Immature natural killer cell (primary cell): ENCODE measurements at places on chromosomes 7 and 10. TPM values are rescaled to one million over a fixed set of nuclear protein-coding genes. Genes with fewer than 3 reads are reported as not detected.

DNA sequence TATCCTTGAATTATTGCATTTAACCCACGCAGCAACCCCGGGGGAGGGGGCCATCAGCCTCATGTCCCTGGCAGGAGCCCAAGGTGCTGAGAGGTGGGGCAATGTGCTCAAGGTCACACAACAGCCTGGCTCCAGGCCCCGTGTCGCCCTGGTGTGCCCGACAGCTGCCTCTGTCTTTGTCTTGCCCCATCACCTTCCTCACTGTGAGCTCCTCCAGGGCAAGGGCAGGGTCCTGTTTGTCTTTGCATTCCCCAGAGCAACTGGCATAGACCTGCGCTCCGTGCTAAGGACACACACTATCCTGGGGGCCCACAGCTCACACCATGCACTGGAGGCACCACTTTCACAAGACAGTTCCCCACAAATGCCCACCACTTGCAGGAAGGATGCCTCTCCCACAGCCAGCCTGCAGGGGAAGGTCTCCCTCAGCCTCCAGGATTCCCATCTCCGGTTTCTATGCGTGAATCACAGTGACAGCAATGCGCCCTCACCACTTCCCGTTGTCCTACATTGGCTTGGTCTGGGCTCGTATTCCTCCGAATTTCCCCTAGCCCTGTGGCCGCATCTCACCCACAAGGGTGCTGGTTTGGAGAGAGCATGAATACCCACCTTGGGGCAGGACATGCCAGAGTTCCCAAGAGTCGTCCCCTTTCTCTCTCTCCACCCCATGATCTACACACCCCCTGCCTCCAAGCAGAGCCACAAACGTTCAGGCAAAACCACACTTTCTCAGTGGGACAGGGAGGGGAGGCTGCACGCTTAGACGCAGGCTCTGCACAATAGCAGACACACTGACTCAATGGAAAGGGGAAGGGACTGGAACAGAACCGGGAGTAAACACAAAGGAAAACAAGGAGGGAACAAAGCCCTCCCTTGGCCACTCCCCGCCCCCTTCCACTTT is 10.3 kb downstream of the ITPRIP start:
- peak; percentile 48 for DNase-seq

- no peak for DNase-seq
Measured at GRCh38 chr7:64916-65341, 127.4 kb upstream of the FAM20C start.

DNA sequence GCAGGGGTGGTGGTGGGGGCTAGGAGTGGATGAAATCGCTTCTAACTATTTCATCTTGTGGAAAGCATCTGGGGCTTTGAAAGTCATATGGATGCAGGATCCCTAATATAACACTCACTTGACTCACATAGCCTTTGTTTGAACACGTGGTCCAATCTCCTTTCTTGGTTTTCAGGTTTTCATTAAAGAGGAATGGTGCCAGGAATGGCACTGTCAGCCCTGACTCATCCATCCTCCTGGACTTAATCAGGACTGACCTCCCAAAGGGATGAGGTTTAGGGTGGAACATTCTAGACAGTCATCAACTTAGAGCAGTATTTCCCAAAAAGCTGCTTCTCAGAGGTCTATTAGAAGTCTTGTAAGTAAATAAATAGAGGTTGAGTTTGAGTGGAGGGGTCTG is 162.0 kb upstream of the PLXNA4 start:
- DNase-seq = no peak

GRCh38 chr10:77175631-77176222 is 461.9 kb downstream of the KCNMA1 start:
- no peak for DNase-seq

DNA sequence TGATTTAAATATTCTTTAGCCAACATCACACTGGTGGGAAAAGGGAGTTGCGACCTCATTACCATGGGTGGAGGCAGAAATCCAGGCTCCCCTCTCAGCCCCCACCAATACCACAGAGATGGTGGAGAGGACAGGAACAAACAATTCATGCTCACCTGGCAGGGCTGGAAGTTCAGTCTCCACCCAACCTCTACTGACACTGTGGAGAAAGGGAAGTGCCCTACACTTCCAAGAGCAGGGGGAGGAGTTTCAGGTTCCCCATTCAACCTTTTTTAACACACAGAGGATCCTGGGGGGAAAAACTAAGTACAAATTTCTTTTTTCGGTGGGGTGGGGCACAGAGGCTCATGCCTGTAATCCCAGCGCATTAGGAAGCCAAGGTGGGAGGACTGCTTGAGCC is 210.1 kb upstream of the KCTD7 start:
- no peak for DNase-seq

DNA sequence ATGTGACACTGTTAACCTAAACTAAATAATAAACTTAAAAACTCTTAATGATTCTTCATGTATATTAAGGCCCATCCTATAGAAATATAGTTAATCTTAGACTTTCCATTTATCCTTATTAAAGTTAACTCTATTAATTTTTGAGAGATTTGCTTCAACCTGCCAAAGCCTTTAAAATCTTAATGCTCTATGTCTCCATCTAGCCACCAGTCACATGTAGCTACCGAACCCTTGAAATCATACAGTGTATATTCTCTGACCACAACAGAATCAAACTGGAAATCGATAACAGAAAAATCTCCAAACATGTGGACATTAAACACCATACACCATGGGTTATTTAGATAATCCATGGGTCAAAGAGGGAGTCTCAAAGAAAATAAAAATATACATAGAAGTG is 51.9 kb downstream of the ASZ1 start:
- DNase-seq = no peak

DNA sequence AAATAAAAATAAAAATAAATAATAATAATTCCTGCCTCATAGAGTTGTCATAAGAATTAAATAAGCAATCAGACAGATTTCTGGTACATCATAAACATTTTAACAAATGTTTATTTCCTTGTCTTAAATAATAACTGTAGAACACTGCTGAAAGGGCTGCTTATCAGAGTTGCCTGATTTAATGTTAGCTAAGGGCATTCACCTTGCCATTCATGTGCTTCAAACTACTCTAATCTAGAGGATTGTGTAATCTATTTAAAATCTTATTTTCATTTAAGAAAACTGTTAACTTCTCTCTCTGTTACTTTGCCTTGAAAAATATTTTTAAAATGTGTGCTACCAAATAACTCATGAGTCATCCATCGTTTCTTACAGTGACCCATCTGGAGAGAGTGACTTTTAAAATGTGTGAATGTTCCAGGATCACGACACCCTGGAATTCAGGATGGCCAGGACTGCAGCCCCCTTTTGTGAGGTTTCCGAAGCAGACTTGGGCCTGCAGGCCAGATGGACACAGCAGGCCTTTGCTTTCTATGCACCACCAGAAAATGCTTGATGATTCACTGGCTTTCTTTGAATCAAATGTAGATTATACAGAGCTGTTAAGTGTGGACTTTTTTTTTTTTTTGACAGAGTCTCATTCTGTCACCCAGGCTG is 109.1 kb upstream of the TNS3 start:
- no peak for DNase-seq

- DNase-seq = no peak
Measured at GRCh38 chr7:84251277-84251781, 56.7 kb upstream of the SEMA3A start.

DNA sequence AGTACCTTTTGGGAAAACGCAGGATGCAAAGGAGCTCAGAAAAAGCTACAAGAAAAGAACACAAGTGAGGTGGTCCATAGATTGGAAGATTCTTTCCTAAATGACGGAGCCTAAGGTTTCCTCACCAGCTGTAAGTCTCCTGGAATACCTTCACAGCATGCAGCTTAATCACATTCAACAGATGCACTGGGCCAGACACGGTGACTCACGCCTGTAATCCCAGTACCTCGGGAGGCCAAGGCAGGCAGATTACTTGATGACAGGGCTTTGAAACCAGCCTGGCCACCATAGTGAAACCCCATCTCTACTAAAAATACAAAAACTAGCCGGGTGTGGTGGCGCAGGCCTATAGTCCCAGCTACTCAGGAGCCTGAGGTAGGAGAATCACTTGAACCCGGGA is 228.7 kb downstream of the FRMD4A start:
- DNase-seq = no peak

- DNase-seq = no peak
Measured at GRCh38 chr7:51313738-51314425, 2.7 kb downstream of the COBL start.

DNA sequence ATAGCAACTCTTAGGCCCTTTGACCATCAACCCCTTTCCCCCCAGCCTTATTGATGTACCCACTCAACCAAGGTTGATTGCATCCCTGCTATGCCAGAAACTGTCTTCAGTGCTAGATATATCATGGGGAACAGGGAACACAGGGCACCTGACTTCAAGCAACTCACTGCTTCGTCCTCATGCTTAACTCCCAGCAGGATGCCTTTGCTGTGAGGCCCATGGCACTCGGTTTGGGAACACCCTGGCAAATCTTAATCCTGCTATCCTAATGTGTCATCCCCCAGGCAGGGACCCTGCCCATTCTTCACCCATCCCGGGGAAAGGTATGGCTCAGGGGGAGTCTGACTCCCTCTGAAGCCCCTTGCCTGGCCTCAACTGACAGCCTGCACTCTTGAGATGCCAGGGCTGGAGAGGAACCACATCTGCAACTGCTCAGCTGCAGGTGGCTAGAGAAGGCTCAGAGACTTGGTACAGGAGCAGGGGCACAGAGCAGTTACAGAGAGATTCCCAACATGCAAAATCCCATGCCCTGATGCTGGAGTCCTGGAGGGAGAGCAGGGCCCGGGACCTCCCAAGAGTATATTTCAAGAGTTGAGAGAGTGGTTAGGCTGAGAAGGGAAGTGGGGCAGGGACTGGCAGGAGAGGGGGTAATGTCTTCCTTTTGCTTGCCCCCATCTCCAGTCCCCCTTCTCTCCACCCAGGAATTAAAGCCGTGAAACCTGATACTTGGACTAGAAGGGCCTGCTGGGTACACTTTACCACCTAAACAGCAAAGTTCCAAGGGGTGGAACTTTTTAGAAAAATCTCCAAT is 2.4 kb upstream of the UNC5B start:
- DNase-seq = no peak

GRCh38 chr10:73810358-73810734 is 1.1 kb downstream of the NDST2 start:
- DNase-seq = no peak

GRCh38 chr7:25262586-25262985 is 34.3 kb upstream of the NPVF start:
- DNase-seq = no peak

GRCh38 chr10:117946525-117947070 is 100.1 kb downstream of the RAB11FIP2 start:
- DNase-seq = no peak

DNA sequence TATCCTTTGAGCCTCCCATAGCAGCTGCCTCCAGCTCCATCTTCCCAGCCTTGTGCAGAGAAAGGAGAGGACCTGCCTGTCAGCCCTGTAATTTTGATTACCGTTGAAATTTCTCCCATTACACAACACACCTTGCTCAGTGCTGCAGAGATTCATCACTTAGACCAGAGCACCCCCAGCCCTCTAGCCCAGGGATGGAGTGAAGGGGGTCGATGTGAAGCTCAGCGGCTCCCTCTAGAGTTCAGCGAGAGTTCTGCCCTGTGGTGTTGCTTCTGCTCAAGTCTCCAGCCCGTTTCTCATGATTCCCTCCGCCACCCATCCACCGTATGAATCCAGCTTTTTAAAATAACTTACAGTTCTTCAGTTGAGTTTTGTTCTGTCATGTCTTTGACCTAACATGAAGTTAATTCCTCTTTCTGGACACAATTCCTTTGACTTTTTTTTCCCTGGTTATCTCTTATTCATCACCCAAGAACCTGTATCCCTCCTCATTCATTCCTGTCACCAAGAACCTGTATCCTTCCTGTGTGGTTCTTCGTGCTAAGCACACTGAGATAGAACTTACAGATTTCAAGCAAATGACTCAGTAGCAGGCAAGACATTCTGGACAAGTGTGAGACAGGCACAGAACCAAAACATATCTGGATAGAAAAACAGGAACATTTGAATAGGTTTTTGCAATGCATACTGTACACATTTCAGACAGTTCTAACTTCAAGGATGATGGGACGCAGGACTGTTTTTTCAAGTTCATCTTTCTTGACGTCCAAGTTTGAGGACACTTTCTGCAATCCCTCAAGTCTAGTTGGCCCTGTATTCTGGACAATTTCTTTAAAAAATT is 35.0 kb upstream of the ZNF32 start:
- DNase-seq = no peak

DNA sequence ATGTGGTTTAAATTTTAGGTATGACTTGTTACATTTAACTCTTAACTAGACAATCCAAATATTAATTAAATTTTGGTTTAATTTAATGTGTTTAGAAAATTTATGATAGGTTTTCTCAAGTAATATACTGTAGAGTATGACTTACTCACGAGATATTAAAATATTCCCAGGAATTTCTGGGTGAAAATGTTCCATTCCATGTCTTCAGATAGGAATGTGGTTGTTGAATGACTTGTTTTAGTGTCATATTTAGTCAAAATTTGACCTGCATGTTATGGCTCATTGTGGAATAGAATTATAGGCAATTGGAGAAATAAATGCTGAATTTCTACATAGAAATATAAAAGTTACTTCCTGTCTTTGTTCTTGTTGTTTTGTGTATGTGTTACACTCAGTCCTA is 46.7 kb downstream of the SHOC2 start:
- DNase-seq = no peak

GRCh38 chr7:13990984-13991790 is 1.7 kb upstream of the ETV1 start:
- peak; percentile 45 for DNase-seq

- peak; percentile 22 for DNase-seq
Measured at GRCh38 chr10:124225029-124225466, 131.7 kb upstream of the CHST15 start.

- DNase-seq = no peak
Measured at GRCh38 chr10:11663763-11664555, 52.5 kb upstream of the USP6NL start.

DNA sequence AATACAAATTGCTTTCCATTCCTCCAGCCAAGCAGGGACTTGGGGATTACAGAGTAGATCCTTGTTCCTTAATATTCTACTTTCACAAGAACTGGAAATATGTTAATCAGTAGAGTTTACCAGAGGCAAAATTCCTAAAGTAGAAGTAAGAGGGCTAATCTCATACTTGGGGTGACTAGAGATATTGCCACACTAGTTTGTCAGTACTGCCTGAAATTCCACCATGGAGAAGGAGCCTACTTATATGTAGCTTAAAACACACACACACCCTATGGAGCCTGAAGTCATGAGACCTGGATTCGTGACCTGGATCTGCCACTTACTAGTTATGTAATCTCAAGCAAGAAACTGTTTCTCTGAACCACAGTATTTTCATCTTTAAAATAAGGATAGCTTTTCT is 33.9 kb downstream of the STRIP2 start:
- DNase-seq = no peak

TCAF2 gene
- 1.8 TPM for polyA plus RNA-seq

KLLN gene
- 0.06 TPM for polyA plus RNA-seq

EMX2 gene
- polyA plus RNA-seq = not detected

BICC1 gene
- not detected for polyA plus RNA-seq

TYSND1 gene
- 16.6 TPM for polyA plus RNA-seq

RINT1 gene
- 14.1 TPM for polyA plus RNA-seq

PPP1R17 gene
- polyA plus RNA-seq = not detected

CC2D2B gene
- polyA plus RNA-seq = not detected

INA gene
- not detected for polyA plus RNA-seq

SPDYE1 gene
- 0.22 TPM for polyA plus RNA-seq

FXYD4 gene
- not detected for polyA plus RNA-seq

TUBB8 gene
- polyA plus RNA-seq = not detected

NPFFR1 gene
- polyA plus RNA-seq = not detected

CAV1 gene
- polyA plus RNA-seq = 2.2 TPM
